ENCODE measurements at places on chromosomes 2 and 18.

DNA sequence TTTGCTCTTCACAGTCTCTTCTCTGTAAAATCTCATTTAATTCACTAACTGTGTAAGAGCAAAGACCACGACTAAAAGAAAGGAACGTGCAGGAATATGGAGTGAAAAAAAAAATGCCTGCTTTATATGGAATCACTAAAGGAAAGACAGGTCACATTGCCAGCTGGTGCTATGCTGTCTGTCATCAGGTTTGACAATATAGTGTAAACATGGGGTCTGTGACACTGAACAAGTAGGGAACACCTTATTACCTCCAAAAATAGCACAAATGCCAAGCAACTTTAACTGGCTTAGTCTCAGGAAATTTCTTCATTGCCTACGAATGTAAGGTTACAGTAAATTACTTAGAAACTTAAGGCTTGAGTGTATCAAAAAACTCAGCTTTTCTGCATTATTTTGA lies 364.5 kb upstream of the LINC00305 start:
- DNase-seq: no peak

- no peak for DNase-seq
Measured at GRCh38 chr2:62151306-62151638, 44.6 kb upstream of the B3GNT2 start.

- DNase-seq: peak; percentile 26
Measured at GRCh38 chr2:28544922-28545589, 49.2 kb downstream of the PLB1 start.

DNA sequence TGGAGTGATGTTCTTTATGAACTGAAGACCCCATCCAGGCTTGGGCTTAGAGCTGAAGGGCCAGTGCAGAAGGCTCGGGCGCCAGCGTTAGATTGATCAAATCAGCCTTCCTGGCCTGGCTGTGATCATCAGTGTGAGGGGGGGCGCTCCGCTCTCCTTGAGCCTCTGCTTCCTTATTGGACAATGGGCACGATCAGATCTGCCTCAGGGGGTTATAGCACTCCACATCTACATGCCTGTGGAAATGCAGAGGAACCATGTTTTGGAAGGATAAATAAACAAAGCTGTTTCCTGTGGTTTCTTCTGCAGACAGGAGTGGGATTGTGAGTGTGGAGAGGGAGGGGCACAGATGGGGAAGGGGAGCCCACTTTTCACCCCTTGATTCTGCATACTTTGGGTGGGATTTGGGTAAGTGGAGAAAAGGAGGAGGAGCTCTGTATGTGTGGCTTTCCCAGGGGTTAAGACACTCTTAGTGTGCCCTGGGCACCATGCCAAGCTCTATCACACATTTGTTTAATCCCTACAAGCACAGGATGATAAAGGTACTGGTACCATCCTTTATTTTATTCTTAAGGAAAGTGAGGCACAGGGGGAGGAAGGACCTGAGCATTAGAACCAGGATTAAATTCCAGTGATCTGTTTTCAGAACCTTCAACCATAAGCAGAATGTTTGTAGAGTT lies 150.5 kb downstream of the EN1 start:
- DNase-seq: no peak

DNA sequence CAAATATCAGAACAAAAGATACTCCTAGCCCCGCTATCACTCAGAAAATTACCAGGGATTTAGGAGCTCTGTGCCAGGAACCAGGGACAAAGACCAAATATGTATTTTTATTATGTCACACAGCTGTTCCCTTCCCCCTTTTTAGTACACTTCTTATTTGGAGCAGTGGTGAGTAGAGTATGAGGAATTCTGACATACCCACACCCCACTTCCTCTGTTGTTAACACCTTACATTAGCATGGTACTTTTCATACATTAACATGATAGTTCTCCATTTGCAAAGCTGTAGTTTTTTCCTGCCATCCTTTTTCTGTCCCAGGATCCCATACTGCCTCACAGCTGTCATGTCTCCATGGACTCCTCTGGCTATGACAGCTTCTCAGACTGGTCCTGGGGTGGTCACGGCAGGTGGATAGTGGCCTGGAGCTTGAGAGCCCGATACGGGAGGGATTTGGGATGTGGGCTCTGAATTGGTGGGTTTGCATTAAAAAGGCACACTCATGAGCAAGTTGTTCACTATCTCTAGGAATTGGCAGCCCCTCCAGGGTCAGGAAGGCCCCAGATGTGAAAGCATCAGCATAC lies 100.2 kb downstream of the SH3RF3 start:
- DNase-seq: no peak

GRCh38 chr18:25370391-25370790 lies 18.4 kb upstream of the ZNF521 start:
- DNase-seq: no peak

DNA sequence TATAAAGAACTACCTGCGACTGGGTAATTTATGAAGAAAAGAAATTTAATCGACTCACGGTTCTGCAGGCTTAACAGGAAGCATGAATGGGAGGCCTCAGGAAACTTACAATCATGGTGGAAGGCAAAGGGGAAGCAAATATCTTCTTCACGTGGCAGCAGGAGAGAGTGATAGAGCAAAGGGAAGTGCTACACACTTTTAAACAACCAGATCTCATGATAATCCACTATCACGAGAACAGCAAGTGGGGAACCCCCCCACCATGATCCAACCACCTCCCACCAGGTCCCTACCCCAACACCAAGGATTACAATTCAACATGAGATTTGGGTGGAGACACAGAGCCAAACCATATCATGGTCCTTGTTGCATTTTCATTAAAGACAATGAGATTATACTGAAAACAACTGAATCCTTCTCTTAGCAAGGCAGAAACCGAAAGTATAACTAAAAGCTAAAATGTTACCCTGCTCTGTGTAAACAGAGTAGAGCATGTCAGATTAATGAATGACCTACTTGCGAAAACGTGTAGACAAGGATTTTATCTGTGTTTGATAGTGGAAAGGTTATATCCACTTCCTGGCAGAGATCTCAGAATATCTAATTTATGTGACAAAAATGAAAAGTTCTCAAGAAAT lies 60.1 kb upstream of the RBBP8 start:
- peak; percentile 1 for DNase-seq

DNA sequence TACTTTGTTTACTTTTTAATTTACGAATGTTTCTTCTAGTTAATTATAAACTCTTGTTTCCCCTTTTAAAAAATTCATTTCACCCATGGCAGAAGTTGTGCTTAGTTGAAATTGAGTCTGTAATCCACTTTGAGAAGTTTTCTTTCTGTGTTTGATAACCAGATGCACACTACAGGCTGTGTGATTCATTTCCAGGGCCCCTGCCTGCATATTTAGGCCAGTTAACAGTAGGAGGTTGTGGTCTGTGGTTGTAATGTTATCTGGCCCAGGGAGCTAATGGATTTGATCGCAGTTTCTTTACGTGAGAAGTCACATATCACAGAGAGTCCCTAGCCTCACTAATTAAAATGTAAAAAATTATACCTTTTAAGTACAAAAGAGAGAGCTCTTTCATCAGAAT lies 3.3 kb downstream of the CDH7 start:
- no peak for DNase-seq

GRCh38 chr2:33287507-33288005 lies 188.9 kb upstream of the RASGRP3 start:
- DNase-seq: no peak

DNA sequence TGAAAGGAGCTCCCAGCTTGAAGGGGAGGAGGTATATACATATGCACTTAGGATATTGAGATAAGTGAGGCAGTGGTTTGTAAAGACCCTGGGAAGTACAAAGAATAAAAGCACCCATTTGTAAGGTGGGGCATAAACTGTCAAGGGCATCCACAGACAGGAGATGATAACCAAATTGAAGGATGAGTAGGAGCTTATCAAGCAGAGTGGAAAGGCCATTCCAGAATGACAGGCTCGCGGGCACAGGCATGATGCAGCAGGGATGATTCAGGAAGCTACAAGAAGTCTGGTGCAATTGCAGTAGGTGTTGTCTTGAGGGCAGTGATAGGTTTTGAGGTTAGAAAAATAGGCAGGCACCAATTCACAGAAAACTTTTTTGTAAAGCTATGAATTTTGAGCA lies 504.8 kb downstream of the PIK3C3 start:
- DNase-seq: no peak

GRCh38 chr18:51211552-51211951 lies 14.1 kb upstream of the MEX3C start:
- no peak for DNase-seq

DNA sequence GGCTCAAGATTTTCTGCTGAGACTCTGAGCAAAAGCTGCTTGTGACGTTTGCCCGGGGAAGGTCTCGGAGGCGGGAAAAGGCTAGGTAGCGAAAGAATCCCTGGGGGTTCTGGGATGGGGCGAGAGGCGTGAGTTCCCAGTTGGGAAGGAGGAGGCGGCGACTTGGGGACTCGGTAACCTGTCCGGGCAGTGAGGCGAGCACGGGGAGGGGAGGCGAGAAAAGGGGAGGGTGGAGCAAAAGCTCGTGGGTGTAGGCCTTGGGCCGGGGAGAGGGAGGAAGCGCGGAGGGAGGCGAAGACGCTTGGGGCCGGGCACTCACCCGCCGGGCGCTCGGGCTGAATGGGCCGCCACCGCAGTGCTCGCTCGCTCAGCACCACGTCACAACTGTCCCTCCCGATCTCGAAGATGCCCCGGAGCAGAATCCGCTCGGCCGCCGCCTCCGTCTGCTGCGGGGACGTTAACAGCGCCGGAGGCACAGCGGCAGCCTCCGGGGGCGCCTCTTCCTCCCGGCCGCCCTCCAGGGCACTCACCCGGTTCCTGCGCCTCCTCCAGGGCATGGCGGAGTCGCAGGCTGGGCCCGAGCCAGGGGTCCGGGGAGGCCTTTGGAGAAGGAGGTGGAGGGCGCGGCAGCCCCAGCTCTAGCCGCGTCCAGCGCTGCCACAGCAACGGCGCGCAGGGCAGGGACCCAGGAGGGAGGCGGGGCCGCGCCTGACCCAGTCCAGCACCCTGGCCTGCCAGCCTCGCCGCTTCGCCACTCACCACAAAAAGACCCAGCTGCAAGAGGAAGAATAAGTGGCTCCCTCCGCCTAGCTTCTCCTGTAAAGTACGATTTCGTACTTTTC lies at the start of gene CERKL:
Gene CERKL (minus strand): TSS at position 656 of the 842 bp plus-strand sequence. CDS start 99 bp downstream, at position 557.
- DNase-seq: no peak

GRCh38 chr18:52588931-52589330 lies 248.9 kb downstream of the DCC start:
- DNase-seq: no peak

DNA sequence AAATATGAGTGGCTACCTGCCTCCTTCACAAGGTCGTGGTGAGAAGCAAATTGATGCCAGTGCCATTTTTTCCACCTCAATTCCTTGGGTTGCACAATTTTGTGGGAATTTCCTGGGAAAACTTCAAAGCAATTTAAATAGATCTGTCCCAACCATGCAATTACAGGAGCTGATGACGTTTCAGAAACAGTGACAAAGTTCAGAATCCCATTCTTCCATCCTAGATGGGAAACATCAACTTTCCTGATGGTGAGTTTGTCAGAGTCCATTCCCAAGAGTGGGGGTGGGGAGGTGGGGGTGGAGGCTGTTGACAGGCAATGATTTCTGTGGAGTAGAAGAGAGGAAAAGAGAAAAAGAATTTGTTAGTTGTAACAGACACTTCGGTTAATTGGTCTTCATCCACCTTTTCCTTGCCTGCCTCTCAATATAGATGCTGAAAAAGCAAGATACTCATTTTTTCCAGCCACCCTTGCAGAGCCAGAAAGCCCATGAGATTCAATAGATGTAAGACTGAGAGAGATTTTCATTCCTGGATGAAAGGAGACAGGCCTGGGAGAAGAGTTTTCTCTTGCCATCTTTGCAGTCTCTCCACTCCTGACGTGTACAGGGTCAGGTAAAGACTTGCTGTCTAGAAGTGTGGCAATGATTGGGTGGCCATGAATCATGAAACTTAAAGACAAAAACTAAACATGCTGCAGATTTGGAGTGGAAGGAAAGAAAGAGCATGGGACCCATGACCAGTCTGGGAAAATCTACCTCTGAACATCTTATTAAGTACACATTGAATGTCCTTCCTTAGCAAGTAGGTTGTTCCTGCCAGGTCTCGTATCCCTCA lies 47.3 kb downstream of the SOCS6 start:
- DNase-seq: no peak

GRCh38 chr2:189249901-189250300 lies 70.3 kb upstream of the COL5A2 start:
- DNase-seq: no peak

- DNase-seq: no peak
Measured at GRCh38 chr2:192419786-192420185, 225.1 kb upstream of the TMEFF2 start.

GRCh38 chr2:187377340-187377739 lies 70.7 kb downstream of the CALCRL start:
- DNase-seq: no peak

GRCh38 chr2:213164263-213164662 lies 12.9 kb upstream of the IKZF2 start:
- no peak for DNase-seq

DNA sequence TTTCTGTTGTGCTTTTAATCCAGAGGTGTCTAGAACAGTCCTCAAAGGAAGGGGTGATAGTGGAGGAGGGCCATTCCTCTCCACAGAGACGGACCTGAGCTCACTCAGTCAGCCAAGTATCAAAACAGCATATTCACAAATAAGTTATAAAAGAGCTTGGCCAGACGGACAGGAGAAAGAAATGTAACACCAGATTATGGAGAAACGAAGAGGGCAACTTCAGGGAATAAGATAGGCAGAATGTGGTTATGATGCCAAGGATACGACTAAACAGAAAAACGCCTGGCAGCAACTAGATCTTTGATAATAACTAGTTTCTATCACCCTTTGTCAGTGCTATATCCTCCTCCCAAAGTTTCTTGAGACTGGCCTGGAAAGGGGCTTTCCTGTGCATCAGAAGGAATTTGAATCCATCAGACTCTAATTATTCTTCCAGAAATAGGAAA lies 42.5 kb downstream of the MAP4K3 start:
- no peak for DNase-seq

All from NCI-H2029 (cell line).